ENCODE measurements at places on chromosomes 2 and 18.

DNA sequence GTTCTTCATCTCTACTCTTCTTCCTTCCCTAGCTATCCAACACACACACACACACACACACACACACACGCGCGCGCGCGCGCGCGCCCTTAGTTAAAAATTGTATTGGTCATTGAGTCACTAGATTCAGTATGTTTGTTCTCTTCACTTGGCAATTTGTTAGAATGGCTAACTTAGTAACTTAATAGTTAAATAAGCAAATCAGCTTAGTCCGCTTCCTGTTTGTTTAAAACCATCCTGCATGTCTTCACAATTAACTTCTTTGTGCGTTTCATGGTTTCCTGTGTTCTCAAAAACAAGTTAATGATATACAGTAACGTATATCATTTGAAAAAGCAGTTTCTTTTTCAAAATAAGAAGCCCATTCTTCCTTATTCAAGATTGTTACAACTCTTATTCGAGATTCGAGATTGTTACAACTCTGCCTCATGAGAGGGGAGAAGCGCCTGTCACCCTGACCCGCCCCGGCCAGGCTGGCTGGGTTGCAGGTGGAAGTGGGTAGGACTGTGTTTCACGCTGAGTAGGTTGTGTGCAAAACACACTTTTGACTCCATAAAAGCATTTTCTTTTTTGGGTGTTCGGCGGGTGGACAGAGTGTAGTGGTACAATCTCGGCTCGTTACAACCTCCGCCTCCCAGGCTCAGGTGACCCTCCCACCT lies 9.5 kb upstream of the CNNM3 start:
- DNase-seq, result no peak

DNA sequence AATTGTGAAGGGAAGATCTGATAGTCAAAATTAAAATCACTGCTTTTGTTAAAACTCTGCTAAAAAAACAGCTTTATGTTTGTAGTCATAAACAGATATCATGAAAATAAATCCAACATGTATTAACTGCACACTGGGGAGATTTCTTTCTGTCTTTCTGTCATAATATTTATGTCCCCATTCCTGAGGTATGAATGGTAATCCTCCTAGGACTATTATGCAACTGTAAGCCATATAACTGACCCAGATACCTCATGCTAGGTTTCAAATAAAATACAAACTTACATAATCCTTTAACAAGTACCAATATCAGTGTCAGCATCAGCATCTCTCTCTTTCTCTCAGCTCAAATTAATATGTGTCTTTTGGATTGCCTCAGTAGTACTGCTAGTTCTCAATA lies 18.2 kb downstream of the IFIH1 start:
- DNase-seq, result no peak

GRCh38 chr18:14978962-14979535 lies 231.1 kb downstream of the ANKRD30B start:
- DNase-seq, result peak; percentile 3

- DNase-seq, result no peak
Observed at GRCh38 chr2:232567721-232568120, 17.2 kb downstream of the EIF4E2 start.

GRCh38 chr2:74917702-74918619 lies 40.5 kb upstream of the POLE4 start:
- DNase-seq, result no peak

- no peak for DNase-seq
Observed at GRCh38 chr2:46320141-46320567, 22.9 kb downstream of the EPAS1 start.

DNA sequence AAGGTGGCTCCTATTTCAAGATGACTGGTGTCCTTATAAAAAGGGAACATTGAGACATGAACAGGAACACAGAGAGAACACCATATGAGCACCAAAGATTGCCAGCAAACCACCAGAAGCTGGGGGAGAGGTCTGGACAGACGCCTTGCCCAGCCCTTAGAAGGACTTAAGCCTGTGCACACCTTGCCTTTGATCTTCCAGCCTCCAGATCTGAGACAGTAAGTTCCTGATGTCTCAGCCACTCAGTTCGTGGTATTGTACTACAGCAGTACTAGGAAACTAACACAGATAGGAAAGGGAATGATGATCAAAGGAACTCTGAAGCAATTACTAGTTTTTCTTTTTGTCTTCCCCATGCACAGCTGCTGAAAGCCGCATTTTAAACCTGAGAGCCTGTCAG lies 137.3 kb upstream of the FHL2 start:
- no peak for DNase-seq

GRCh38 chr18:47425365-47425764 lies 173.9 kb upstream of the SKOR2 start:
- DNase-seq, result no peak

DNA sequence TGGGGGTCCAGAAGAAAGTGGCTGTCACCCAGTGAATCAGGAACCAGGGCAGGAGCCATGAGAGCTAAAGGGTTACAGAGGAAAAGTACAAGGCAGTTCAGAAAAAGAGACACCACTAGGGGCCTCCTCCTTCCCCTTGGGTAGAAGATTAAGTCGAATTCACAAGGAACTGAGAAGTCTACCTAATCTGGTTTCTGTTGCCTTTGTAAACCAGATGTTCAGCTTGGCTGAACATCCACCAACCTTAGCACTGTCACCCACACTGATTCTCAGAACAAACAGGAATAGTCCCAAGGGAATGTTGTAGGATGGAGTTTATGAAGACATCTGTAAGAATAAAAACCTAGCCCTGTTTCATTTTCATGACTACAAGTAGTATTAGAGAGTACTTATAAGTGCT lies 90.4 kb upstream of the NOSTRIN start:
- no peak for DNase-seq

DNA sequence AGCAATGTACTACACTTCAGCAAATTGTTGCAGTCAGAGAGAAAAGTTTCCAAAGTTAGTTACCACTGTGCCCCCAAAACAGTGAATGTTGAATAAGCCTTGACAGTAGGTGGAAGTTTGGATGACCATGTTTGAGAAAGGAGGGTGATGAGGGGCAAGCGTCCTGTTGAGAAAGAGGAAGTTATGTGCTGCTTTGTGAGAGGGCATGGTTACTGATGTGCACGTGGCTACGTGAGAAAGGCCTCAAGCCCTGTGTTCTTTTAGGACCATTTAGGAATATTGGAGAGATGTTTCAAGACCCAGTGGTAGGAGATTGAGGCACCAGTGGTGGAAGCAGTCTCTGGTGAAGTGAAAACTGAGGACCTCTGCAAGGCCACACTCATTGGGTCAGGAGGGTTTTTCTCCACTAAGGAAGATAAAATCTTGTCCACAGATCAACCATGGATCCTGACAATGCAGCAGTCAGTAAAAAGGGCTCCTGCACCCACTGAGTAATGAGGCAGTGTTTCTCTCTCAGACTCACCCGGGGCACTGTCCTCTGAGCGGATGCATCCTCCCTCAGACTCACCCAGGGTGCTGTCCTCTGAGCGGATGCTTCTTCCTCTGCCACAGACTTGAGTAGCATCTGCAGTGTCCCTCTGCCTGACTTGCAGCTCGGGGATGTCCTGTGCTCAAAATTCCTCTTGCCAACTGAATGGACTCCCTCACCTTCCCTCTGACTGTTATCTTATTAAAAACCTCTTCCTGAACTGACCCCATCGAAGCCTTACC lies 34.7 kb upstream of the ACTR3 start:
- DNase-seq, result no peak

GRCh38 chr2:10097352-10098148 lies 17.3 kb upstream of the CYS1 start:
- peak; percentile 54 for DNase-seq

- DNase-seq, result no peak
Observed at GRCh38 chr2:41160439-41160838, 708.5 kb upstream of the SLC8A1 start.

GRCh38 chr2:118658596-118659198 lies 188.8 kb downstream of the EN1 start:
- no peak for DNase-seq

DNA sequence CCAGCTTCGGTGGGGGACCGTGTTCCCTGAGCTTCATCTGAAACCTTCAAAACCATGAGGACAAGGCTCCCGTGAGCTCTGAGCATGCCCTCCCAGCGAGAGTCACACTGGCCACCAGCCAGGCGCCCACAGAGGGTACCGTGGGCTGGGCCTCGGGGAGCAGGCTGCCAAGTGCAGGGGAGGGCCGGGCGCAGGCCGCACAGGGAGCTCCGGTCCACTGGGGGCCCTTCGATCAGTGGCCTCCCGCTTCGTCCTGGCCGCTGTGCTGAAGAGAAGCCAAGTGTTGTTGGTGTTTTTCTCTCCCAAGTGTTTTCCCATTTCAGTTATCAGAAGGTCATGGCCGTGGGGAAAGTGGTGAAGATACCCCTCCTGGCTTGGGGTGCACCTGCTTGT lies 144.4 kb downstream of the PTGR3 start:
- no peak for DNase-seq

GRCh38 chr2:46411985-46412384 lies 67.4 kb upstream of the TMEM247 start:
- DNase-seq, result no peak

- no peak for DNase-seq
Observed at GRCh38 chr2:196201229-196202009, 30.0 kb upstream of the STK17B start.

GRCh38 chr2:23653326-23653725 lies 268.3 kb downstream of the KLHL29 start:
- DNase-seq, result no peak

GRCh38 chr2:25977768-25978167 lies 4.5 kb downstream of the KIF3C start:
- DNase-seq, result no peak

- DNase-seq, result no peak
Observed at GRCh38 chr2:64348386-64349130, 105.4 kb upstream of the LGALSL start.

- no peak for DNase-seq
Observed at GRCh38 chr2:152548996-152549395, 168.3 kb downstream of the PRPF40A start.

- no peak for DNase-seq
Observed at GRCh38 chr2:119231975-119232665, 8.5 kb downstream of the STEAP3 start.

GRCh38 chr2:128770143-128771085 lies 451.7 kb upstream of the HS6ST1 start:
- DNase-seq, result no peak

DNA sequence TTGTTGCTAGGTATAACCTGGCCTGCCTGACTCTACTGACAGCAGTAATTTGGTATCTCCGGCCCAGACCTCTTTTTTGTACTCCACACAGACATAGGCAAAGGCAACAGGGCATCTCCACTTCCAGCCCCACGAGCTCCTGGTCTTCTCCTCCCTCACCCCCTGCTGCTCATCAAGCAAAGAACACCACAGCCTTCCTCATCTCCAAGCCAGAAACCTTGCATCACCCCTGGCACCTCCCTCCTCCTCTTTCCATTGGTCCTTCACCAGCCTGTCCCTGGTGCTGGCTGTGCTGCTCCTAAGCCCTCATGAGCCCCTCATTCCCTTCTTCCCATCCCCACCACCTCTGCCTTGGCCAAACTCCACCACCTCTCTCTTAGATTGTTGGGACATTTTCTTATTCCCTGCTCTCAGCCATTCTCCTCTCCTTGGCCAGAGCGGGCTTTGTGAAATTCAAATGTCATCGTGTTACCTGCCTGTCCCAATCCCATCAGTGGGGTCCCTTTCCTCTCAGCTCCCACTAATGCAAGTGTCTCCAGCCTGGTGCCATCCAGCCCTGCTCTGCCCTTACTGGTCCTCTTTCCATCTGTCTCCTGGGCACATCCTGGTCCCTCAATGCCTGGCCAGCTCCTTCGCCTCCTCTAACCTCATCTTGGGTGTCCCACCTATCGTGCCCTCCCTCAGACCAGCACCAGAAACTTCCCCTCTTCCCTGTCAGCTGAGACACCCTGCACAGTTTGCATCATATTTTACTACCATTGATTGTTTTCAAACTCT lies 77.4 kb downstream of the INHBB start:
- DNase-seq, result no peak

- no peak for DNase-seq
Observed at GRCh38 chr2:79882548-79882947, 369.7 kb downstream of the CTNNA2 start.

DNA sequence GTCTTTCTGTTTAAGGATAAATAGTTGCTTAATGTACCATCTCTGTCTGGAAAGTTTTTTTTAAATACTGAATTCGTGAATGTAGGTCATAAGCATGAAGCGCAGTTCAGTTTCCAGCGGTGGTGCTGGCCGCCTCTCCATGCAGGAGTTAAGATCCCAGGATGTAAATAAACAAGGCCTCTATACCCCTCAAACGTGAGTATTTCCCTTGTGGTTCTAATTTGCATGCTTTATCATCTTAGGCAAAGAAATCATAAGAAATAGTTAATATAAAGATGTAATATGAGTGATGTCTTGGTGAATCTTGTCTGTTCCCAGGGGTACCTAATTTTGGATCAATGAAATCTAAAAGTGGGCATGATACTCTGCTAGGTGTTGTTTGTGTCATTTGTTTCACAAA lies 1.5 kb downstream of the NDC80 start:
- no peak for DNase-seq

- no peak for DNase-seq
Observed at GRCh38 chr2:40168032-40168431, 283.9 kb downstream of the SLC8A1 start.

- DNase-seq, result no peak
Observed at GRCh38 chr18:79921984-79922965, 29.2 kb downstream of the SLC66A2 start.

DNA sequence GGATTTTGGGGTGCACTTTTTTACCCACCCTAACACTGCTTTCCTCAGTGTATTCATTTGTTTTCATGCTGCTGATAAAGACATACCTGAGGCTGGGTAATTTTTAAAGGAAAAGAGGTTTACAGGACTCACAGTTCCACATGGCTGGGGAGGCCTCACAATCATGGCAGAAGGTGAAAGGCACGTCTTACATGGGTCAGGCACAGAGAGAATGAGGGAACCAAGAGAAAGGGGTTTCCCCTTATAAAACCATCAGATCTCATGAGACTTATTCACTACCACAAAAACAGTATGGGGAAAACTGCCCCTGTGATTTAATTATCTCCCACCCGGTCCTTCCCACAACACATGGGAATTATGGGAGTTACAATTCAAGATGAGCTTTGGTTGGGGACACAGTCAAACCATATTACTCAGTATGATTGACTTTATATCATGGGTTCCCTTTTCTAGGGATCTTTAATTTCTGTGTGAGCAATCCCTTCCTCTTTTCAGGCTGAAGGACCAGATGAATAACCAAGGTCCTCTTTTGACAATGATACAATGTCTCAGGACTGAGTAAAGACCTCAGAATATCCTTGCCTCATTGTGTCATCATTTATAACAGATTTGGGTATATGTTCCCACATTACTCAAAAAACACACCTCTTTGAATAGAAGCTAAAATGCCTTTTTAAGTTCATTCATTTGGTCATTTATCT lies 100.1 kb upstream of the TRIB2 start:
- DNase-seq, result no peak

- no peak for DNase-seq
Observed at GRCh38 chr2:230814616-230815015, 50.1 kb upstream of the ITM2C start.

GRCh38 chr2:84236288-84236687 lies 222.8 kb downstream of the SUCLG1 start:
- no peak for DNase-seq
